Inflammatory macrophage treated with lipopolysaccharide for 1 hour (primary cell): ENCODE measurements at places on chromosomes 4 and X.

- no peak for DNase-seq
These were observed 41.6 kb downstream of the TRPC5OS start for GRCh38 chrX:111917591-111917990.

- DNase-seq: no peak
These were observed 181.0 kb upstream of the MAMLD1 start for GRCh38 chrX:150182161-150182560.

DNA sequence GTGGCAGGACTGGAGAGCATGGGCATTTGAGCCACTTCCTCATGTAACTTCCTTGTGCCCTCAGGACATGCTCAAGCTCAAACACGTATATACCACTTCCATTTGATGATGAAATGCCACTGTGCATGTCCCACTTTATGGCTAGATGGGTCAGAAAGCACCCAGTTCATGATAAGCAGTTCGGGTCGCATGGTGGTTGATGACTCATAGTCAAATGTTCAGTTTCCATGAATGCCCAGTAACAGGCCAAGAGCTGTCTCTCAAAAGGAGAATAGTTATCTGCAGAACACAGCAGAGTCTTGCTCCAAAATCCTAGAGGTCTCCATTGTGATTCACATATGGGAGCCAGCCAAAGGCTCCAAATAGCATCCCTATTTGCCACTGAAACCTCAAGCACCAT lies 48.9 kb upstream of the SPIN3 start:
- DNase-seq: no peak

- DNase-seq: peak; percentile 53
These were observed 14.8 kb downstream of the HOPX start for GRCh38 chr4:56666279-56666678.

- DNase-seq: no peak
These were observed 3.7 kb upstream of the RHOH start for GRCh38 chr4:40193016-40193571.

GRCh38 chr4:83074086-83074704 lies 39.2 kb downstream of the COPS4 start:
- DNase-seq: peak; percentile 82

DNA sequence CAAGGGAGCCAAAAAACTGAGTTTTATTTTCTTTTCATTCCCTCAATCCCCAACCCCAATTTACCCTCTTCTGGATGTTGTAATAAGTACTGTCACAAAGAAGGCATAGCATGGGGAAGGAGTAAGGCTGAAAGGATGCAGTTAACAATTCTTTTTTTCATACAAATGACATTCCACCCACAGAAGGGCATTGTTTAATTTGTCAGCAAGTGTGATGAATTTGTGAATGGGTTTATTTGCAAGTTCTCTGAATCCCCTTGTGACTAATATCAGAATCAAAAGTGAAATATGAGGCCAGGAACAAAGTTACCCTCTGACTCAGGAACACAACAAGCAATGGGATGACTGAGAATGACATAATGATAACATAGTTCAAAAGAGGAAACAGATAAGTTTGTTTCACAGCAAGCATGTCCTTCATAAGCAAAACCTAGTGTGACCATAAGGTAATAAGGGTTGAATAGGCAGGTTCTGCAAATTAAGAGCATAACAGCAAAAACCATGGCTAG lies 2.1 kb downstream of the GEMIN8 start:
- DNase-seq: peak; percentile 51

DNA sequence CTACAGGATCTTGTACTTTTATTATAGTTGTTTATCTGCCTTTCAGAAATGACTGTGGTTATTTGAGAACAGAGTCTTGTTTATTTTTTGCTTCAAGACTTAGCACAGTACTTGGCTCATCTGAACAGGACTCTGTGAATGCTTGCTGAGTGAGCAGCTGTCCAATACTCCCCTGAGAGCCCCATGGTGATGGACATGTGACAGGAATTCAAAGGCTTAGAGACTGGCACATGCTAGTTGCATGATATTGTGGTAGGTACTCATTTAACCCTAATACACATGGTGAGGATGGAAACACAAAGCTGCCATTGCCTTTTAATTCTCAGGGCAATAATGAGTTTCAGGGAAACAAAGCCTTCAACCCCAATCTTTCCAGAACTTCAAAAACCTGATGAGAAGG lies 97.3 kb downstream of the GEMIN8 start:
- DNase-seq: no peak

GRCh38 chrX:259692-260355 lies 21.4 kb upstream of the PLCXD1 start:
- no peak for DNase-seq

- no peak for DNase-seq
These were observed 112.5 kb upstream of the ZFP42 start for GRCh38 chr4:187883049-187883448.

DNA sequence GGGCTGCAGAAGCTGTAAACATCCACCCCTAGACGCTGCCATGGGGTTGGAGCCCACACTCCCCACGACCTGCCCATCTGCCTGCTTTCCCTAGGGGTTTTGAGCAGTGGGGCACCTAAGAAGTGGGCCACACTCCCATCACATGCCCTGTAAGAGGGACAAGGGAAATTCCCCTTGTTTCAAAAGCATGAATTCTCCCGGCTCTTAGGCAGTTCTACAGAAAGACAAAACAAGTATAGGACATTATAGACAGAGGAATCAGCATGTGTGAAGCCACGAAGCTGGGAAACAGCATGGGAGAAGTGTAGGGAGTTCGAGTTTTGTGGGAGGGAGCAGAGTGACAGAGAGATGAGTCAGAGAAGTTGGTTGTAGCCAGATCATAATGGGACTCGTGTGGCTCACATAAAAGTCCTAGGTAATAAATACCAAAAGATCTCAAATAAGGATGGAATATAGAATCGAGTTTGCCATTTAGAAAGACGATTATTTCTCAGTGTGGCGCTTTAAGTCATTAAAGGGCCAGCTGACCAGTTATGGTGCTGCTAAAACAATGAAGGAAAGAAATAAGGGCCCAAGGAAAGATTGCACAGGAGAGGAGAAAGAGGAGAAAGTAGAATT lies 23.9 kb downstream of the APOO start:
- DNase-seq: peak; percentile 62

DNA sequence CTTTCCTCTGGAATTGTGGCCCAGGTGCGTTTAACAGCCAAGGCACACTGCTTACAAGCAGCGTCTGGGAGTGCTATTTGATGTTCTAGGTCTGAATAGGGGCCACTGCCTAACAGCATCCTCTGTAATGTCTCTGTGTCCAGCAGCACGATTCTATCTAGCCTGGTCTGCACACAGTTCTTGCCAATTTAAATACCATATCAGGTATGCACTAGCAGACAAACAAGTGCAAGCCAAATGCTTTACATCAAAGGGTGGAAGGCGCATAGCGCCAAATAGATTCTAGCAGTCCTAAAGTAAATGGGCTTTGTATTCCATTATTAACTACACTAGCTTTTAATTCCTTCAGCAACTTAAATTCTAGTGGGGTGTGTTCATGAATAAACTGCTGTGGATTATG lies 15.8 kb upstream of the UGDH start:
- DNase-seq: no peak

GRCh38 chr4:4673070-4673469 lies 131.2 kb upstream of the STX18 start:
- no peak for DNase-seq

DNA sequence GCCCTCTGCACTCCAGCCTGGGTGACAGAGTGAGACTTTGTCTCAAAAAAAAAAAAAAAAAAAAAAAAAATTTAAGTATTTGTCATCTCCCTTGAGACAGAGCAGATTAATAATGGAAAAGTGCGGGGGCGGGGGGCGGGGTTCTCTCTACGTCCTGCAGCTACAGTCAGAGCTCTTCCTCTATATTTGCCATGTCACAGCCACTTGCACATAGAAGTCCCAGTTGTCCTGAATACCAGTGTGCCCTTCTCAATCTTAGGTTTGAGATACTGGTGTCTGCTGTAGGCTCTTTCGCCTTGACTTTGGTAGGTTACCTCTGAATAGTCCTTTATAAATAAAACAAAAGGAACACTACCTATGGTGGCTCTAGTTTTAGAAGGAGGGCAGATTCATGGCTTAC lies 237.8 kb upstream of the PGRMC2 start:
- DNase-seq: peak; percentile 68

DNA sequence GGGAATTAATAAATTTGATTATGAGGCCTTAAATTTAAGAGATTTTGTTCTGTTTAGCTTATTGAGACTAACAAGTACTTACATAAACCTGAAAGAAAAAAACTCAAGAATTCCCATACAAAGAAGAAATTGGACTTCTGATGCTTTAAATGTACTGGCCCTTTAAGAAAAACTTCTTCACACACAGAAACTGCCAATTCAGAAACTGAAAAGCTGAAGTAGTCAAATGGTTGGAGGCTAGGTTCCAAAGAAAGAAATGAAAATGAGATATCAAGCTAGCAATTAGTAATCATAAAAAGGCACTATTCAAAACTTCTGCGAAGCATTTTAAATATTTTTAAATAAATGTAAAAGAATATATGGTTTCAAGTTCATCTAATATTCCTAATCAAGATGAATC lies 151.3 kb downstream of the THOC2 start:
- DNase-seq: no peak

DNA sequence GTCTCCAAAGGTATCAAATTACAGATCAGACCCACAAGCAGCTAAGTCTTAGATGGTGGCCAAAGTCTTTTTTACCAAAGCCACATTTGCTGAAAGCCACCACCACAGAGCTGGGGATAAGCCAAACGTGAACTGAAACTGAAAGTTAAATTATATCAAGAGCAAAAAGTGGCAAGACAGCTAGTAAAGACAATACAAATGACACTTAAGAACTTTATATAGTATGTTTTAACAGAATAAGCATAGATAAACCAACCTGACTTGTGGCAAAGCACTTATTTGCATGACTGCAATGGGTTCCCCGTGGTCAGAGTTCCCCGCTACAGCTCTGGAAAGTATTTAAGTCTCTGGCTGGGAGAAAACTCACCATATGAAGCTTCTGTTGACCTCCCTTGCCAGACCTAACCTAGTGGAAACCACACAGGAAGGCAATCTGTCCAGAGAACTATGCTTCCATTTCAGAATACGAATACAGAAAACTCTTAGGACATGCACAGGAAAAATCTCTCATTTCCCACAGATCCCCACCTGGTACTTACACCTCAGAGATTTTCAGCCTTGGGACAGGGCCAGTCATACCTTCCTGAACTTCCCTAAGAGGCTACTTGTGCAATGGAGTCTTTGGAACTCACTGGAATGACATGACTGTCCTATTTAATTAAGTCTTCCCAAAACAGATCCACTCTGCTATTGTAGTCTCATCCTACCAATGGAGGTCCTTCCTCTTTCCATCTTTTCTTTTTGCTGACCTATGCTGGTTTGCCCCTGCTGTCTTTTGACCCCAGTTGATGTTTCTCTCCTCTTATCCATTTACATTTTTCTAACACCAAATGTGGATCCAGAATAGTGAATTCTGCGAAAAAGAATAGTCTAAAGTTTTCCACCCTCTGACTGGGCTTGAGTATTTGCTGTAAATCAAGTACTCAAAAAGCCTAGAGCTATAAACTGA lies 225.1 kb downstream of the NR3C2 start:
- no peak for DNase-seq

DNA sequence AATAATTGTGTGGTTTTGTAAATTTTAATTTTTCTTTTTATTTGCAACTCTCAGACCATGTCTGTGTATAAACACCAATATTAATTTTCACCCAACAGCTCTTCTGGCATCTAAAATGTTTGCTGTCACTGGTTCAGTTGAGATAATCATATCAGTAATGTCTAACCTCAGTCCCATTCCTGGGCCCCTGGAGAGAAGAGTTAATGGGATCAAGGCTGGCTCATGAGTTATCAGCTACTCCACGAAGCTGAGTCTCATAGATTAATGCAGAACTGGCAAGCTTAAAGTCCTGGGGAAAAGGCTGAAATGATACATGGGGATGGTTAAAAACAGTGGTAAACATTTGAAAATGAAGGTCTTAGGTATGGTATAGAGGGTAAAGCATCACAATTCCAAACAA lies 28.4 kb upstream of the TSPAN5 start:
- no peak for DNase-seq

GRCh38 chr4:73392936-73393335 lies 11.2 kb upstream of the ALB start:
- DNase-seq: no peak

DNA sequence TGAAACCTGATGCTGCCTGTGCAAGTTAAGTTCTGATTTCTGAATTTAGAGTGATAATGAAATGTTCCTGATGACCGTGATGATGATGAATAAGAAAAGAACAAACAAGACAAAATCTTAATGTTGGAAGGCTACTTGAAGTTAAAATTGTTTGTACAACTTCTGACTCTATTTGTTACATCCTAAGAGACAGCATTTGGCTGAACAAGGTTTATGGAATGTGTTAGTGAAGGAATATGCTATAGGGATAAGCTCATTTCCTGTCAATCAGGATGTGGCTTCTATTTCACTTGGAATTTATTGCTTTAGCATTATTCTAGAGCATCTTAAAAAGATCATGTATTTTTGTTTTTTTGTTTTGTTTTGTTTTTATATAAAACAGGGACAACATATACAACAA lies 267.5 kb downstream of the FAT4 start:
- no peak for DNase-seq

DNA sequence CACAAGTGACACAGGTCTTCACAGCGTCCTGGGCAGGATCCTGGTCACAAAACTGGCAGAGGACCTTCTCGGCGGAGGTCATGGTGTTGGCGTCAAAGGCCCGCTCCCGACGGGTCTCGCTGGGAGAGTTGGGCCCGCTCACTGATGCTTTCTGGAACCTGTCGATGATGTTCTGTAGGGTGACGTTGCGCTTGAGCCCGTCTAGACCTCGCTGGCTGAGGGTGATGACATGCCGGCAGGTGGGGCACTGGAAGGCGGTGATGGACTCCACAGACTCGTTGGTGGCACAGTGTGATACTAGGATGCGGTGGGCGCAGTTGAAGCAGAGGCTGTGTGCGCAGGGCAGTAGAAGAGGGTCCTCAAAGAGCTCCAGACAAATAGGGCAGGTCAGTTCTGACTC lies 53.2 kb downstream of the MID1 start:
- DNase-seq: no peak

GRCh38 chr4:153451911-153452657 lies 14.1 kb upstream of the TMEM131L start:
- peak; percentile 89 for DNase-seq

DNA sequence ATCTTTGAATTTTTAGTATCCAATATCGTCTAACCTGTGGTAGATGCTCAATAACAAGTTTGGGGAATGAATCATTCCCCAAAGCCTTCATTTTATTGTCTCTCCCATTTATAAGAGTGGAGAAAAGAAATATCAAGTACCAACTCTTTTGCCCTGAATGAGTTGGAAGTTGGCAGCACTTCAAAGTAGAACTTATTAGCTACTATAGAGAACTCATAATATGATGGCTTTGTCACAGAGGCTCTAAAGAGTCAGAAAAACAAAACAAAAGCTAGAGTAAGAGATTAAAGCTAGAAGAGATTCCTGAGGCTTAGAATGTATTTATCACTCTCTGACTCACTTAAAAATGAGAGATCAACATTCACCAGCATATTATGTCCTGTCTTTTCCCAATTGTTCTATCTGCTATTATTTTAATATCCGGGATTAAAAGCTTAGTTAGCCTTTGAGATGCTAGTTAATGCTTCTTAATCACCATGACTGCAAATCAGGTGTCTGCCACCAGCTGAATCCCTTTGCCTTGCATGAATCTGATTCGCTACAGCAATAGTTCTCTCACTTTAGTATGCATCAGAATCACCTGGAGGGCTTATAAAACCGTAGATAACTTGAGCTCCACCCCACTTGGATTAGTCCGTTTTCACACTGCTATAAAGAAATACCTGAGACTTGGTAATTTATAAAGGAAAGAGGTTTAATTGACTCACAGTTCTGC lies 77.9 kb downstream of the PALLD start:
- no peak for DNase-seq

GRCh38 chr4:146040623-146041022 lies 102.0 kb upstream of the ZNF827 start:
- DNase-seq: no peak
